Cardiac muscle cell (in vitro differentiated cells and primary cell): ENCODE measurements at places on chromosomes 2 and 18.

DNA sequence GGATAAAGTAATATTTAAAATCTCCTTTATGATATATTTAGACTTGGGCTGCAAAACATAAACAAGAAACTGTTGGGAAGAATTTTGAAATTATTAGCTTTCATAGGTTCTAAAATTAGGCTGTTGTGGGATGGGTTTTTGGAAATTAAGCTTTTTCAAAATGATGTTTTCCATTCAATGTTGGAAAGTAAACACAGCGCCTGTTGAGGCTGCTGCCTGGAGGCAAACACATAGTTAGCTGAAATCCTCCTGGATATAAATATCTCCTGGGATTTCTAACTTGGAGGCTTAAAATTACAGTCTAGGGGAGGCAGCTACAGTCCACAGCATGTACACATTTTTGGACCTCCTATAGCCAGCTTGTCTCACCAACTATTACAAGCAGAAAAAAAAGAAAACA, 197.3 kb downstream of the DCC start:
- peaks cover 4% of the 10 kb centered on the region for H3K4me1 ChIP-seq
- DNase-seq: no peak
- no peak overlapping the region for H3K27ac ChIP-seq
- H3K36me3 ChIP-seq: no peaks in the 10 kb centered on the region
- no peaks in the 10 kb centered on the region for H3K27me3 ChIP-seq

- H3K4me1 ChIP-seq: no peaks in the 10 kb centered on the region
- no peaks in the 10 kb centered on the region for H3K36me3 ChIP-seq
- H3K4me3 ChIP-seq: no peak overlapping the region
- no peak overlapping the region for H3K27ac ChIP-seq
Measured at GRCh38 chr2:17765398-17765797, 11.5 kb downstream of the GEN1 start.

DNA sequence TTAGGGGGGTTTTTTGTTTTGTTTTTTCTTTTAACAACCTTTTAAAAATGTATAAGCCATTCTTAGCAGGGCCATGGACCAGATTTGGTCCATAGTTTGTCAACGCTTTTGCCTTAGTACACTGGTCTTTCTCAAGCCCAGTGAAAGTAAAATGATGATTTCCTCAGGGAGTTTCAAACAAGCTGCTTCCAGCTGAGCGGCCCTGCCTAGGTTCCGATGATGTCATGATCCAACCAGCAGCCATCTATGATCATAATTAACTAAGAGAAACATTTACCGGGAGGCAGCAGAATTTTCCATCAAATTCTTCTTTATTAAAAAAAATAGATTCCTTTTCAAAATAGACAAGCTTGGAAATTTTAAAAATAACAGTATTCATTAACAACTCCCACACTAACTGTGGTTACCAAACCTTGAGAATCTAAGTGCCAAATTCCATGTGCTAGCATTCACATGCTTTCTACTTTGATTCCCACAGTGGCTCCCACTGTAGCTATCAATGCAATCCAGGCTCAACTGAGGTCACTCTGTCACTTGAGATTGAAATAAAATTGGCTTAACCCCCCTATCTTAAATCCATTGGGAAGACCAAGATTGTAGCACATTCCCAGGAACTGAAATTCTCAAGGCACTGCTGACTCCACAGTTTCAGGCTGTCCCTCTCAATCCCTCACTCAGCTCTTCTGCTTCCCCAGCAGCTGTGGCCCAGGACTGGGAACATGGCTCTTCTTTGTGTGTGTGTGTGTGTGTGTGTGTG, 148.9 kb downstream of the RNF152 start:
- H3K4me1 ChIP-seq: no peaks in the 10 kb centered on the region
- H3K27ac ChIP-seq: no peak overlapping the region
- no peak for DNase-seq

DNA sequence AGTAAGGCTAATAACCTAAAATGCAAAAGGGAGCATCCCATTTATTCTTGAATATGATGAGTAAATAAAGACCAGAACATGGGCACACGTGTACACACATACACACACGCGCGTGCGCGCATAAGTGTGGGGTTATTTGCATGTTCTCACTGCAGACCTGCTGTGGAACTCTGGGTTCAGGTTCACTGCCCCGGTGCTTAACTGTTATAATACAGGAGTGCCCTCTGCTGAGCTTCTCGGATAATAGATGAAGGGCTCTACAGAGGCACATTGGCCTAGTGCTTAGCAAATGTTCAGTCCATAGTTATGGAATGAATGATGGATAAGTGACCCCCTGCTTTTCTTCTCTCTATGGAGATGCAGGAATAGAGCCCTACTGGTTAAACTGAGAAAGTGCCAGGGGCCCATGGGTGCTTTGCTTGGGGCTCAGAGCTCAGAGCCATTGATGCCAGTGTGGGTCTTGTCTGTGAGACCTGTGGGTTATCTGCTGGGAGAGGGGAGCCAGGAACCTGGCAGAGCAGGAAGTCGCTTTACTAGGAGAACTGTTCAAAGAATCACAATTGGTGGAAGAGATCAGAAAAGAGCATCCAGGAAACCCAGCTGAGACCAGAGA, 3.6 kb upstream of the ARL4C start:
- no peaks in the 10 kb centered on the region for H3K27me3 ChIP-seq
- no peaks in the 10 kb centered on the region for H3K36me3 ChIP-seq
- no peak overlapping the region for H3K4me3 ChIP-seq

GRCh38 chr2:200257570-200257969, 48.9 kb upstream of the SPATS2L start:
- H3K4me3 ChIP-seq: no peak overlapping the region
- H3K36me3 ChIP-seq: no peaks in the 10 kb centered on the region
- no peaks in the 10 kb centered on the region for H3K27me3 ChIP-seq
- H3K27ac ChIP-seq: no peak overlapping the region
- no peak for DNase-seq
- H3K4me1 ChIP-seq: no peaks in the 10 kb centered on the region

DNA sequence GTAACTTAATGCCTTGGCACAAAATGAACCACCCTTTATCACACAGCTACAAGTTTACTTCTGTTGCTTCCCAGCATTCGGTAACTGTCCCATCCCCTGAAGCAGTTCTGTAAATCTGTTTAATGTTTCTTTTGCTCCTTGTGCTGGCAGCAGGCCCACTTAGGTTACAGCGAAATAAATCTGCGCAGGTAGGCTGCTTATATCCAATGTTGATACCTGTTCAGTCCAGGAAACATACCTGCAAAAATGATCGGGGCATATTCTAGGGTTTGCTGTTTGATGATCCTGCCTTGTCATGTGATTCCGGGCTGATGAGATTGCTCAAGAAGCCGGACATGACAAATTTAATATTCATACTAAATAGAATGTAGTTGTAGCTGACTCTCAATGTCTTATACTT, 23.3 kb downstream of the PELI1 start:
- no peaks in the 10 kb centered on the region for H3K27me3 ChIP-seq
- DNase-seq: no peak
- H3K36me3 ChIP-seq: no peaks in the 10 kb centered on the region
- H3K4me3 ChIP-seq: no peak overlapping the region

- no peak overlapping the region for H3K27ac ChIP-seq
- H3K4me1 ChIP-seq: no peaks in the 10 kb centered on the region
- H3K27me3 ChIP-seq: no peaks in the 10 kb centered on the region
- no peak for DNase-seq
- H3K4me3 ChIP-seq: no peak overlapping the region
Measured at GRCh38 chr2:173326806-173327205, 27.9 kb upstream of the CDCA7 start.

GRCh38 chr18:54740136-54740846, 88.0 kb upstream of the RAB27B start:
- DNase-seq: peak; percentile 45
- H3K27me3 ChIP-seq: no peaks in the 10 kb centered on the region
- no peak overlapping the region for H3K27ac ChIP-seq
- H3K4me3 ChIP-seq: no peak overlapping the region
- no peaks in the 10 kb centered on the region for H3K36me3 ChIP-seq

DNA sequence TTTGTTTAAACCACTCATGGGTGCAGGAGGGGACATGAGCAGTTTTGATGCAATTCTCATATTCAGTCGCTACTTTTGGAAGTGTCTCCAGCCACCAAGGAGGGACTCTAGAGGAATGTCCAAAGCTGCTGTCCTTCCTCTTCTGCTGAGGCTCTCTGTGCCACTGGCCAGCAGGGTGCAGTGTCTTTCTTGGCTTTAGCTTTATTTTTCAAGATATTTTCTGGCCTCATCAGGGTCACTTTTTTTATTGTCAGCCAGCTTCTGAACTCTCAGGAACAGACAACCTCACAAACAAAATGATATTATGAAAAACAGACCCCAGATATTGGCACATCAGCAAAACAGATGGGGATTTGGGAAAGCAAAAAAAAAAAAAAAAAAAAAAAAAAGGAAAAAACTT, 289.3 kb upstream of the ZSWIM2 start:
- H3K27ac ChIP-seq: no peak overlapping the region
- no peak overlapping the region for H3K4me3 ChIP-seq
- no peaks in the 10 kb centered on the region for H3K36me3 ChIP-seq

- H3K27me3 ChIP-seq: no peaks in the 10 kb centered on the region
- no peaks in the 10 kb centered on the region for H3K4me1 ChIP-seq
Measured at GRCh38 chr2:13574831-13575230, 858.1 kb downstream of the TRIB2 start.

GRCh38 chr2:191404568-191404991, 159.4 kb downstream of the MYO1B start:
- H3K36me3 ChIP-seq: peaks cover 27% of the 10 kb centered on the region
- no peak overlapping the region for H3K4me3 ChIP-seq

GRCh38 chr2:222927600-222927999, 66.8 kb downstream of the ACSL3 start:
- H3K27ac ChIP-seq: peak overlapping the region; percentile 45
- H3K4me1 ChIP-seq: no peaks in the 10 kb centered on the region
- H3K4me3 ChIP-seq: no peak overlapping the region
- DNase-seq: no peak

DNA sequence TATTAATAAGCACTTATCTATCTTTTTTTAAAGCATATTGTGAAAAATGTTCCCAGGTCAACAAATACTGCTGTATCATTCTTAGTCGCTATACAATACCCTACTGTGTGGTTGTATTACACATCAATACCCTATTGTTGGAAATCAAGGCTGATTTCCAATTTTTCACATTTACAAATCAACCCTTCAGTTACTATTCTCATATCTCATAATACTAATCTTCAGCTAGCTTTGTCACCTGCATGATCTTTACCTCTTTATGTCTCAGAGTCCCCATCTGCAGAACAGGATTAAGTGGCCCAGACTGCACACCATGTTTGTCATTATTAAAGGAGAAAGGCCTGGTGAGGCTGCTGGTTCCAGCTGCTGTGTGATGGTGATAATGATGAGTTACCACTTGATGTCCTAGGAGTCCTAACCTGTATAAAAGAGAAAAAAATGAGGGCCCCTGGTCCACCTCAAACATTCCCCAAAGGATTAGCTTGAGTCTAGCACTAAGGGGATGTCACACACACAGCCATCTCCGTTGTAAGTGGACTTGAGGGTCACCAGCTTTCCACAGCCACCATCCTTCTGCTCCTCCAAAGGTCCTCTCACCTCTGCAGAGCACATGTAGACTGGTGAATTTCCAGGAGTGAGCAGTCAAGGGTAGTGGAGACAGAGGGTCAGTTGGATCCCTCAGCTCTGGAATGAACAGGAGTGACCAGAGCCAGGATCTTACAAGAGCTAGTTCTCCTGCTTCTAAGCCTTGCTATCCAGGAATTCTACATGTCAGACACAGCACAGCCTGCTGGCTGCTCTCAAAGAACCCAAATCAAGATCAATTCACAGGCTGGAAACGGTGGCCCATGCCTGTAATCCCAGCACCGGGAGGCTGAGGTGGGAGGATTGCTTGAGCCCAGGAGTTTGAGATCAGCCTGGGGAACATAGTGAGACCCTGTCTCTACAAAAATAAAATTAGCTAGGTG, 36.0 kb upstream of the BIN1 start:
- no peak overlapping the region for H3K4me3 ChIP-seq
- no peaks in the 10 kb centered on the region for H3K27me3 ChIP-seq
- peaks cover 12% of the 10 kb centered on the region for H3K4me1 ChIP-seq
- H3K27ac ChIP-seq: no peak overlapping the region
- DNase-seq: no peak

- H3K36me3 ChIP-seq: no peaks in the 10 kb centered on the region
- H3K4me3 ChIP-seq: no peak overlapping the region
- DNase-seq: no peak
- no peaks in the 10 kb centered on the region for H3K27me3 ChIP-seq
Measured at GRCh38 chr2:38170067-38170466, 94.1 kb upstream of the CYP1B1 start.

DNA sequence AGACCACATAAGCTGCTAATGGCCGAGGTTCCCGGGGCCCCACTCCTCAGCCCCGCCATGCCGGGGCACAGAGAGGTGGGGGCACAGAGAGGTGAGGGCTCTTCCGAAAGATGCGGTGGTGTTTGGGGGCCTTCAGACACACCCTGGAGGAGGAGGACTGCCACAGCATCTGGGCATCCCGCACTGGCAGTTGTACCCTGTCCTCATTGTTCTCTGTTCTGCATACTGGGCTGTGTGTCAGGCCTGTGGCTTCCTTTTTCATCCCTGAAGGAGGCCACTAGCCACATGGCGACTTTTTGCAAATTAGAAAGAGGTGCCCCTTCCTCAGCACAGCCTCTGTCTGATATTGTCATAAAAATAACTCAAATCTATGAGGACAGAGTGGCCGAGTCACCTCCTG, 150.1 kb downstream of the CTIF start:
- no peaks in the 10 kb centered on the region for H3K27me3 ChIP-seq
- H3K36me3 ChIP-seq: no peaks in the 10 kb centered on the region
- H3K27ac ChIP-seq: no peak overlapping the region
- DNase-seq: no peak
- H3K4me1 ChIP-seq: no peaks in the 10 kb centered on the region

DNA sequence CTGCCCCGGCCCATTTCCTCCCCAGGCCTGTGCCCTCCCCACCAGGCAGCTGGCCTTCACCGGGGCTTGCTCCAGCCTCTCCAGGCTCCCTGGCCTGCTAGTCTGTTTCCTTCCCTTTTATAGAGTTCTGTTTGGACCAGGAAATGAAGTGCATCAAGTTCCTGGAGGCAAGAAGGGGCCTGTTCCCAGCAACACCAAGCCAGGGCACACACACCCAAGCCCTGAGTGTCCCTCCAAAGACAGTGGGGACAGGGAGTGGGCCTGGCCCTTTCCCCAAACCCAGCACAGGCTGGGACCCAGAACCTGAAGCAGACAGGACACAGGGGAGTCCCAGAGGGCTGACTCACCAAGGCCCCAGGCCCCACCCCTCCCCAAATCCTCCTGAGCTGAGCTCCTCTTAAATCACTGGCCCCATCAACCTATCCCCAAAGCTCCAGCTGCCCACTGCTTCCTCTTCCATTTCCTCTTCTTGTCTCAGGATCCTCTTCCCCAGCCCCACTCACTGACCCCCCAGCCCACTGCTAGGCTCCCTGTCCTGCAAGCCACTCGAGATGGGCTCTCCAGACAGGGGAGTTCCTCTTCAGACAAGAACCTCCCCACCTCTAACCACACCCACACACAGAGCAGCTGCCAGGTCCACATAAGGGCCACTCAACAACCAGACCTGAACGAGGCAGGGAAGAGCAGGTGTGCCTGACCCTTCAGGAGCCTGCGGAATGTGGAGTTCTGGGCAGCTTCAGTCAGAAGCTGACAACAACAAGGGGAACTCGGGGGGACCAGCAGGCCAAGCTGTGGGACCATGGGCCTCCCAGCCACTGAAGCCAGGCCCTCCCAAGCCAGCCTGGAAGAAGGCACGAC, 74.2 kb downstream of the TNS1 start:
- no peaks in the 10 kb centered on the region for H3K27me3 ChIP-seq
- H3K4me1 ChIP-seq: peaks cover 16% of the 10 kb centered on the region
- no peak for DNase-seq
- H3K36me3 ChIP-seq: no peaks in the 10 kb centered on the region
- no peak overlapping the region for H3K4me3 ChIP-seq
- peak overlapping the region; percentile 30 for H3K27ac ChIP-seq
